ENCODE measurements at places on chromosomes 7 and 10. TPM values are rescaled to one million over a fixed set of nuclear protein-coding genes. Genes with fewer than 3 reads are reported as not detected.
A peak's percentile ranks its signal among the peaks of the same experiment; 100 is the strongest.

- no peaks in the 10 kb centered on the region for H3K4me1 ChIP-seq
- H3K27ac ChIP-seq: no peak overlapping the region
- DNase-seq: no peak
- no peaks in the 10 kb centered on the region for H3K36me3 ChIP-seq
These were observed 292.7 kb upstream of the ADARB2 start for GRCh38 chr10:2030046-2030445.

DNA sequence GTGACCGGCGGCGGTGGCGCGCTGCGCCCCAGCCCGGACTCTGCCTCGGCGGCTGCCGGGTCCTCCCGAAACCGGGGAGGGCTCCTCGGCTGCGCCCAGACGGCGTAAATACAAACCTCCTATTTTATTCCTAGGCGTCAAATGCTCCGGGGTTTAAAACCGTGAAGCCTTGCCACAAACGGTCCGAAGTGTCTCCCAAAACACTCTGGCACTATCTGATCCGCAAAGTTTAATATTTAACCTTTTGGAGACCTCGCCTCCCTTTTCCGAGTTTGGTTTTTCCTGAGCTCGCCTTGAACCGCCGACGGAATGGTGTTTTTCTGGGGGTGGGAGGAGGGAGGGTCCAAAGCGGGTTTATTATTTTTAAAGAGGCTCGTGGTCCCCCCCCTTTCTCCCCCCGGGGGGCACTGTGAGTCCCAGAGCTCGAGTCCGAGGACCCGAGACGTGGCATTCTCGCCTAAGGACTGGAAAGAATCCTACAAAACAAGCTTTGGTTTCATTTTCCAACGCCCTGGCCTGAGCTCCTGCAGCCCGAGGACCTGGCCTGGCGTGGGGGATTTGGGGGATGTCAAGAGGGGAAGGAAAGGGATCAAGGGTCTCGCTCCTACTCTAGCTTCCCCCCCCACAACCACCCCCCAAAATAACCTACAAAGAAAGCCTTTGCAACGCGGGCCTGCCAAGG lies 1.8 kb downstream of the TNRC18 start:
- no peaks in the 10 kb centered on the region for H3K36me3 ChIP-seq
- peak; percentile 69 for DNase-seq
- peak overlapping the region; percentile 93 for H3K4me3 ChIP-seq
- H3K27me3 ChIP-seq: no peaks in the 10 kb centered on the region
- peaks cover 28% of the 10 kb centered on the region for H3K4me1 ChIP-seq
- H3K27ac ChIP-seq: peak overlapping the region; percentile 100

DNA sequence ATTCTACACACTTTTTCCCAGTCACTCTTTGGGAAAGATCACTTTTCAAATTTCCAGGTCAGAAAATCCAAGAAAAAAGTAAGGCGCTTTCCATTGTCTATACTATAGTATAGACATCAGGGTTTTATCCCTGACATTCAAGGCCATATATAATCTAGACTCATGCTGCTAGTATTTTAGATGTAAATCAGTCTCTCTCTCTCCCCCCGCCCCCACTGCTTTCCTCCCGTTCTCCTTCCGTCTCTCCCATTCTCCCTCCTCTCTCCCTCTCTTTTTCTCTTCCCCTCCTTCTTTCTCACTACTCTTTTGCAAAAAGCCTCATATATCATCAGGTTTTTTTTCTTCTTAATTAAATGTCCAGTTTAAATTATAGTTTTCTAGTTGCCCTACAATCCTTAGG lies 154.8 kb downstream of the PHF14 start:
- H3K4me3 ChIP-seq: no peak overlapping the region
- H3K4me1 ChIP-seq: no peaks in the 10 kb centered on the region
- no peaks in the 10 kb centered on the region for H3K36me3 ChIP-seq
- no peaks in the 10 kb centered on the region for H3K27me3 ChIP-seq
- no peak overlapping the region for H3K27ac ChIP-seq
- DNase-seq: no peak

DNA sequence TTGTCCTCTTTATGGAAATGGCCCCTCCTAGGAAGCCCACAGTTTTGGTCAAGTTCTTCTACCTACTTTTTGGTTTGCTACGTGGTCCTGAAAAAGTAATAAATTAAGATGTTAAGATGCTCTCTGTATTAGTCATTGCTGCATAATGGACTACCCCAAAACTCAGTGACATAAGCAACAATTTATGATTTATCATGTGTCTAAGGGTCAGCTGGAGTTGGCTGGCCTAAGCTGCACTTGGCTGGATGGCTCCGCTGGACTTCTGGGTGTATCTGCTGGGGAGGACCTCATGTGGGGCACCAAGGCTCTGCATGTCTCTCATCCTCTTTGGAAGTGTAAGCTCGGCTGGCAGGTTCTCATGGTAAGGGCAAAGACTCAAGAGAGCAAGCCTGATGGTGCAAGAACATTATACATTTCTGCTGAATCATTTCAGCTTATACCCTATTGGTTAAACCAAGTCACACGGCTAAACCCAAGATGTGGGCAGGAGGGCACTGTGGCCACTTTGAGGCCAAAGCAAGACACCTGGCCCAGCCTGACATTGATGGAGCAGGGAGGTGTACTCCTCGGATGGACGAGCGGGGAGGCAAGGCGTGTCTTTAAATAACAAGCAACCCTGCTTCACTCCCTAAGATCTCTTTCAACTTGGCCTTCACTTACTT lies 47.7 kb downstream of the TBXAS1 start:
- H3K4me1 ChIP-seq: peaks cover 25% of the 10 kb centered on the region
- no peak overlapping the region for H3K27ac ChIP-seq
- no peak overlapping the region for H3K4me3 ChIP-seq
- no peaks in the 10 kb centered on the region for H3K36me3 ChIP-seq

DNA sequence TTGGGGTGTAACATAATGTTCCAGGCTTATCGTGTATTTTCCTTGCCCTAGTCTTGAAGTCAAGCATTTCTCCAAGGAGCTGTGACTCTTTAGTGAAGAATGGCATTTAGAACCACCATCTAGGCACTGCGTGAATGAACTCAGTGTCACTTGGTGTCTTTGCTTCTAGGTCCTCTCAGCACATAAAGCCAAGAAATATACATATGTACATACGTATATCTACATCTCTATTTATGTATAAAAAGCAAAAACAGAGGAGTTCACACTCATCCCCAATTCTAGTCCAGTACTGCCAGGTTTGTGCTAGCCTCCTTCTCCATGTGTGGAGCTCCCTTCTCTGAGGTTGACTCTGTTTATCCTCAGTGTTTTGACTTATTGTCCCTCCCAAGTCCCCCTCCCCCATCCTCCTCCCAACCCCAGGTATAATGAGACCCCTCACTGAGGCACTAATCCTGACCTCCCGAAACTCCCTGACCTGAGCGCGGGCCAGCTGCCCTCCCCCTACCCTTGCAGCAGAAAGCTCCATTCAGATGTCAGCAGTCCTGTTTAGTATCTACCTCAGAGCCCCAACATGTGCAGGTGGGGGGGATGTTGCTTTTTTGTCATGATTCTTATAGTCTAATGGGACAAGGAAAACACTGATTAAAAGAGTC lies 61.5 kb downstream of the GDI2 start:
- no peak overlapping the region for H3K4me3 ChIP-seq
- H3K4me1 ChIP-seq: no peaks in the 10 kb centered on the region
- no peak for DNase-seq
- no peaks in the 10 kb centered on the region for H3K27me3 ChIP-seq
- H3K36me3 ChIP-seq: peaks cover 13% of the 10 kb centered on the region

GRCh38 chr7:73865738-73866445 lies 4.9 kb downstream of the TMEM270 start:
- H3K36me3 ChIP-seq: no peaks in the 10 kb centered on the region
- no peak overlapping the region for H3K27ac ChIP-seq
- H3K4me1 ChIP-seq: peaks cover 25% of the 10 kb centered on the region
- DNase-seq: peak; percentile 78
- H3K4me3 ChIP-seq: no peak overlapping the region

GRCh38 chr7:155483868-155484325 lies 26.0 kb downstream of the EN2 start:
- no peaks in the 10 kb centered on the region for H3K36me3 ChIP-seq
- H3K4me3 ChIP-seq: no peak overlapping the region
- H3K27ac ChIP-seq: no peak overlapping the region
- no peaks in the 10 kb centered on the region for H3K4me1 ChIP-seq

DNA sequence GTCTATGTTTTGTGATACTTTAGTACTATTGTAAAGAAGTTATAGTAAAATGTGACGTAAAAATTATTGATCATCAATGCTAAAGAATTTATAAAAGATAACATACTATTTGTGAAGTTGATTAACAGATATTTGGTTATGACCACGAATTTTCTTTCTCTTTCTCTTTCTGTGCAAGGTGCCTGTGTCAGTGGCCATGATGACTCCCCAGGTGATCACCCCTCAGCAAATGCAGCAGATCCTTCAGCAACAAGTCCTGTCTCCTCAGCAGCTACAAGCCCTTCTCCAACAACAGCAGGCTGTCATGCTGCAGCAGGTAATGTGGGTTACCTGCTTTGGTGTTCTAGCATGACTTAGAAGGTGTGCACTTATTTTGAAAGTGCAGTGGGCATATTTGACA lies 213.7 kb downstream of the FOXP2 start:
- H3K4me1 ChIP-seq: no peaks in the 10 kb centered on the region
- H3K4me3 ChIP-seq: no peak overlapping the region
- H3K27me3 ChIP-seq: no peaks in the 10 kb centered on the region
- no peak for DNase-seq
- no peaks in the 10 kb centered on the region for H3K36me3 ChIP-seq
- no peak overlapping the region for H3K27ac ChIP-seq

- H3K4me3 ChIP-seq: no peak overlapping the region
- no peaks in the 10 kb centered on the region for H3K4me1 ChIP-seq
- H3K27me3 ChIP-seq: no peaks in the 10 kb centered on the region
- H3K36me3 ChIP-seq: no peaks in the 10 kb centered on the region
- no peak overlapping the region for H3K27ac ChIP-seq
These were observed 193.8 kb downstream of the ABCA13 start for GRCh38 chr7:48365010-48365409.

DNA sequence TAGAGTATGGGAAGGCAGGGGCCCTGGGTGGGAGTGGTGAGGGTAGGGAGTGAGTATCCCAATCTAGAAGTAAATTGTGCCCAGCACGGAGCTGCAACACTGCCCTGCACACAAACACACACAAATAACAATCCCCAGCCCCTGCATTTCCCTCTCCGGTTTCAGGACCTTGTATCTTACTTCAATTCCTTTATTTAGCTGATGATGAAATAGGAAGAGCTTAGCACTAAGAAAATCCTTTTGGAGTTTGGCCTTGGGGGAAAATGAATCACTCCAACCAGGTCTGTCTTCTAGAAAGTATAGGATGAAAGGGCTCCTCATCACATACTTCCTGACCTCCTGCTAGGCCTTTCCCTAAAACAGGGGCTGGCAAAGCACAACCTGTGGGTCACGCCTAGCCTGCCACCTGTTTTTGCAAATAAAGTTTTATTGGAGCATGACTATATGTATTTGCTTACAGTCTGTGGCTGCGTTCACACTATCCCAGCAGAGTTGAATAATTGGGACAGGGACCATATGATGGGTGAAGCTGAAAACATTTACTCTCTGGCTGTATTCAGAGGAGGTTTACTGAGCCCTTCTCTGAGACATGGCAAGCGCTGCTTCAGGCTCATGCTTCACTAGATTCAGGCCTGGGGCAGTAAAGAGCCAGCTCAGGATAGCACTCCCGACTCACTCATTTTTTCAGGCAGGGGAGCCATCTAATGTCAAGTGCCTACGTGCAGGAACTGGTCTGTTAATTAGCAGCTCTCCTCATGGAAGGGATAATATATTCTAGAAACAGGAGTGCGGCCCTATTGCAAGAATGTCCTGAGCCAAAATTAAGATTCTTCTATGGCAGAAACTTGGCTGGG lies 111.0 kb downstream of the EGFR start:
- no peak for DNase-seq
- peak overlapping the region; percentile 86 for H3K27ac ChIP-seq
- H3K27me3 ChIP-seq: no peaks in the 10 kb centered on the region
- H3K4me1 ChIP-seq: peaks cover 46% of the 10 kb centered on the region

DNA sequence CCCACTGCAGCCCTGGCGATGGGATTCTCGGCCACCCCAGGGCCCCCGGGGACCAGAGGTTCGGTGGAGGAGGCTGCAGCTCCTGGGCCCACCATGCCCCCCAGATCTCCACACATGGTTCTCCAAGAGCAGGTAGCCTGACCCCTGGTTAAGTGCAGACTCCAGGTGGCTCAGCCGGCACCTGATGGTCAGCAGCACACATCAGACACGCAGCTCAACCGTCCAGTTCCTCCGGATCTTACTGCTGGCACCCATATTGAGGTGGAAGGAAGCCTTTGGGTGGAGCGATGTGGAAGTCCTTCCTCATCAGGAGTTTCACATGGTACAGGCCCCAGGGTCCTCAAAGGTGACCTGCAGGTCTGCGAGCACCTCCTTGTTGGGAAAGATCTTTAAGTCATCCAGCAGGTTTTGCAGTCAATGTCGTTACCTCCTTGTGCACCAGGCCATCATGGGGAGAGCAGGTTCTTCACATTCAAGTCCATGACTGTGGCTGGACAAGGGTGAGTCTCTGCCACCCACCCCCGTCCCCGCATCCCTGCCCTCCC lies 74.2 kb upstream of the EEPD1 start:
- peaks cover 6% of the 10 kb centered on the region for H3K4me1 ChIP-seq
- no peaks in the 10 kb centered on the region for H3K36me3 ChIP-seq
- H3K4me3 ChIP-seq: no peak overlapping the region
- no peak for DNase-seq
- no peak overlapping the region for H3K27ac ChIP-seq
- H3K27me3 ChIP-seq: no peaks in the 10 kb centered on the region

GRCh38 chr10:21526188-21526859 lies 842 bp upstream of the SKIDA1 start:
- peaks cover 55% of the 10 kb centered on the region for H3K4me1 ChIP-seq
- H3K4me3 ChIP-seq: peak overlapping the region; percentile 78
- peak; percentile 94 for DNase-seq
- no peaks in the 10 kb centered on the region for H3K36me3 ChIP-seq
- peaks cover 10% of the 10 kb centered on the region for H3K27me3 ChIP-seq

The GPNMB gene
- 32.7 TPM for total RNA-seq

The ODAD2 gene
- not detected for total RNA-seq

The NAT16 gene
- not detected for total RNA-seq

The GNAT3 gene
- total RNA-seq: not detected

The GRID2IP gene
- 0.37 TPM for total RNA-seq

The OR13A1 gene
- total RNA-seq: not detected

The CLDN15 gene
- 3.7 TPM for total RNA-seq

The SUN3 gene
- total RNA-seq: not detected

The SMKR1 gene
- not detected for total RNA-seq
